ENCODE measurements at places on chromosomes 6 and 20.
A peak's percentile ranks its signal among the peaks of the same experiment; 100 is the strongest.

GRCh38 chr6:138215093-138215782 lies 3.1 kb downstream of the PBOV1 start:
- no peak for DNase-seq

DNA sequence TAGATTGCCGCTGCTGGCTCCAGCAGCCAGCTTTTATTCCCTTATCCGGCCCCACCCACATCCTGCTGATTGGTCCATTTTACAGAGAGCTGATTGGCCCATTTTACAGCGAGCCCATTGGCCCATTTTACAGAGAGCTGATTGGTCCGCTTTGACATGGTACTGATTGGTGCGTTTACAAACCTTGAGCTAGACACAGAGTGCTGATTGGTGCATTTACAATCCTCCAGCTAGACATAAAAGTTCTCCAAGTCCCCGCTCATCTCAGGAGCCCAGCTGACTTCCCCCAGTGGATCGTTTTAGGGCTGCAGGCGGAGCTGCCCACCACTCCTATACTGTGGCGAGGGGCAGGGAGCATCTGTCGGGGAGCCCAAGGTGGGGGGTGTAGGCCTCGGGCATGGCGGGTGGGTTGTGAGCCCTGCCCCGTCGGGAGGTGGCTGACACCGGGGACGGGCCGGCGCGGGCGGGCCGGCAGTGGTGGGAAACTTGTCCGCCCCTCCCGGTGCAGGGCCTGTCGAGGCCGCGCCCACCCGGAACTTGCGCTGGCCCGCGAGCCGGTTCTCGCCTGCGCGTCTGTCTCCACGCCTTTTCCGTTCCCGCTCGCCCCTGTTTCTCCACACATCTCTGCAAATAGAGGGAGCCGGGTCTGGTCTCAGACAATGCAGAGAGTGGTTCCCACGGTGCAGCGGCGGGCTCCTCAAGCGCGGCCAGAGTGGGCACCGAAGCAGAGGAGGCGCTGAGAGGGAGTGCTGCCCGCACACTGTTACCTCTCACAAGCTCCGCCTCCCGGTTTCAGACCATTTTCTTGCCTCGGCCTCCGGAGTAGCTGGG lies 86.1 kb upstream of the STMND1 start:
- no peak for DNase-seq

GRCh38 chr20:58071991-58072390 lies 156.5 kb downstream of the ANKRD60 start:
- no peak for DNase-seq

- no peak for DNase-seq
Observed at GRCh38 chr6:166612471-166612881, 14.6 kb downstream of the RPS6KA2 start.

DNA sequence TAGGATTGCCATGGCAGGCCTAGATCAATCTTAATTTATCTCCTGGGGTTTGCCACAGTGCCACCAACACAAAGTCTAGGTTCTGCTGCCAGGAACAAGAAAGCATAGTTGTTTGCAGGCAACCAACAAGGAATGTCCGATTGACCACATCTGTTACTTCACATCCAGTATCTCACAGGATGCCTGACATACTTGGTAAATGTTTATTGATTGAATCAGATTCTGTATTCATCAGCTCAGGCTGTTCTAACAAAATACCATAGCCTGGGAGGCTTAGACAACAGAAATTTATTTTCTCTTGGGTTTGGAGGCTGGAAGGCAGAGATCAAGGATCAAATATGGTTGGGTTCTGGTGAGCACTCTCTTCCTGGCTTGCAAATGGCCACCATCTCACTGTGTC lies 26.3 kb upstream of the MC3R start:
- DNase-seq, result peak; percentile 9

DNA sequence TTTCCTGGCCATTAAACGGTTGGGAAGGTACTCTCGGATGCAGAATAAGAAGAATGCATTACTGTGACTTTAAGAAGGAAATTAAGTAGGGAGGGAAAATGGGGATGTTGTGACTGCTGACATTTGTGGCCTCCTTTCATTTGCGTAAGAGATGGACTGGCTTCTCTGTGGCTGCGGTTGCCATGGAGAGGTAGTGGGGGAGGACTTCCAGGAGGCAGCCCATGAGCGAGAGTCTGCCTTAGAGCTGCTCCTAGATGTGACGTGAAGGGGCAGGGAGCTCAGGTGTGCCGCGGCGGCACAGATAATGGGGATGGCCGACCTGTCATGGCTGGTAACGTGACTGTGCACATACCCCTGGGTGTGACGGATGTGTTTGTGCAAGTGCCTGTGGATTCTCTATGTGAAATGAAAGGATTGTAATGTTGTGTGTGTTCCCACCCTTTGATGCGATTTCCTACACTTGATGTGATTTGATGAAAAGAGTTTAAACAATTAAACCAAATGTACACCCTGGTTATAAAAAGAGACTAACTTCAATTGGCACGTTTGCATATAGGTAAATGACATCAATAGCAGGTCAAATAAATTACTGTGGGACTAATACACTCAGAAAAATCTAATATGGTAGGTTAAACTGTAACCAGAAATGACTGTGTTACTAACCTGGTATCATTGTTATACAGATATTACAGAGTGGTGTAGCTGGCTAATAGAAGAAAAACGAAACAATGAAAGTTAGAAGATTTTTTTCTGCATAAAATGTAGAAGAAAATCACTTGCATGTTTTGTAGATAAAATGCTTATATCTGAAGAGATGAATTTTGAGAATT lies 48.9 kb downstream of the HIVEP1 start:
- DNase-seq, result no peak

DNA sequence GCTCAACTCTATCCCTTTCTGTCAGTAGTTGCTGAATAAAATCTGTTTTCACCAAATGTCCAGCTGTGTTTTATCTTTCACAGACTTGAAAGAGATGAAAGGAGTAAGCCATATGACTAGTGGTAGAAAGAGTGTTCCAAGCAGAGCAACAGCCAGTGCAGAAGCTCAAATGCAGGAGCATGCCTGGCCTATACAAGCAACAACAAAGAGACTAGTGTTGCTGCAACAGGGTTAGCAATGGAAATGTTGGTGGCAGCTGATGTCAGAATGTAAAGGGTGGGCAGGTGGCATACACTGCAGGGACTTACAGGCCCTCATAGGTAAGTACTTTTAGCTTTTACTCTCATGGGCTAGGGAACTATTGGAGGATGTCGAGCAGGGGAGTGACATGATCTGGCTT lies 5.2 kb upstream of the HINT3 start:
- DNase-seq, result no peak

DNA sequence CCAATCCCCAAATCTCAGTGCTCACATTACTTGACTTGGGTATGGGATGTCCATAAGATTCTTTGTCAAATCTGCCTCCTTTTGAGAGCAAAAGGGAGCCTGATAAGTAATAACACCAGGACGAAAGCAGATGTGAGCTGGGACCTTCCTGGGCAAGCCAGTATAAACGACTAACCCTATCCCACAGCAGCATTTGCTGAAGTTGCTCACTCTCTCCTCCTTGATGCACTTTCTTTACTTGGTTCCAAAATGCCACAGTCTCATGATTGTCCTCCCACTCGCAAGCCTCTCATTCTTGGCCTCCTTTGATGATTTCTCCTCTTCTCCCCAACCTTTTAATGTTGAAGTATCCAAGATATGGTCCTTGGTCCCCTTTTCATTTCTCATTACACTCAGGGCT lies 44.7 kb upstream of the TAGAP start:
- no peak for DNase-seq

DNA sequence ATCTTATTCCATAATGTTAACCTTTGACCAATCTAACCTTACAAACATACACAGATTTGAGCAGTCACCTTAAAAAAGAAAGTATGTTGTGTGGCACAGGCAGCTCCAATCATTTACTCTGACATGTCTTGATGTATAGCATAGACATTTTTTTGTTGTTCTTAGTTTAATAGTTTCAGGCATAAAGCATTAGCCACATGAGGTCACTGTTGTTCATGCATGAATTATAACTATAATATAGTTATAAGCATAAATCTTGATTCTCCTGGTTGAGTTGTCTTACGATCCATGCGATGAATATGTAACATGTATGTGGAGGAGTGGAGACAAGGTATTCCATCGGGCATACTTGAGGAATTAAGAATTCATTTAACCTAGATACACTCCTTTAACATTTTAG lies 26.1 kb upstream of the NKAIN2 start:
- DNase-seq, result no peak

DNA sequence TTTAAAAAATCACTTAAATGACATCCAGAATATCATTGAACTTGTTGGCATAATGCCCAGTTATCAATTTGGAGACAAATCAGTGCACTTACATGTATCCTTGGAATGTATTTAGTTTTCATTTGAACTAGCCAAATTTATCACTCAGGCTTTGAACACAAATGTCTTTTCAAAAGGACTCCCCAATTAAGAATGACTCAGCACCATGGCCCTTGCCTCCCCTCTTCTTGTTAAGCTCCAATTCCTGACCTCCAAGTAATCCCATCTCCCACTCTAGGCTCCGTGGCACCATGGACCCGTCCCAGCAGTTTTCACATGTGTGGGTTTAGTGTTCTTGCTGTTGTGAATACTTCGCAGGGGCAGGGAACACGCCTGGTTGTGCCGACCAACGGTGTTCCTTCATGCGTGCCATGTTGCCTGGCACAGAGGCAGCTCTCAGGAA lies 2.7 kb downstream of the AKAP12 start:
- DNase-seq, result no peak

DNA sequence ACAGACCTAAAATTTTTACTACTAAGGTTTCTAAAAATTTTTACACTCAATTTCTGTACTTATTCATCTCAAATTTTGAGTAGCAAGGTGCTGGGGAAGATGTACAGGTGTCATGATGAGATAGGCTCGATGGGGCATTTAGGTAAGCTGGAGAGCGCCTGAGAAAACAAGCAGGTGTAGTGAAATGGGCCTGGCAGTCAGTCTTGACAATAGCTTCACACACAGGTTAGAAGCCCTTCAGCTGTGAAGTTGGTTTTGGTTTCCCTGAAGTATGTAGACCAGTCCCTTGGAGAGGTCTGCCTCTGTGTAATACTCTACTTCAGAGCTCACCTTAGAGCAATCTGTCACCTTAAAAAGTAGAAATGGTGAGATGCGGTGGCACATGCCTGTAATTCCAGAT lies 144.0 kb upstream of the SCGN start:
- DNase-seq, result no peak

DNA sequence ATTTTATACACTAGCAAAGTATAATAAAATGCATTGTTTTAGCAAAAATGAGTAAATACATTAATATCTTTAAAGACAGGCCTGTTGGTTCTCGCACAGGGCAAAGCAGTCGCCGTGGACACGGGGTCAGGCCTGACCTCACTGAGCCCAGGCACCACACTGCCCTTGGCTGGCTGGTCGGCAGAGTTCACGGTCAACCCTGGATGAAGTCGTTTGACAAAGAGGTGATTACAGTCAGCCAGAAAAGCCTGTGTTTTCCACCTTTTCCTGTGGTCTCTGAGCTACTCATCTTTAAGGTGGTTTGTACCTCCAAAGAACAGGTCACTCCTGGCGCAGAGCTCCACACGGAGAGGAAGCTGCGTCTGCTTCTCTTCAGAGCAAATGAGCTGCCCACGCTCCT lies 191.5 kb downstream of the DLL1 start:
- no peak for DNase-seq

DNA sequence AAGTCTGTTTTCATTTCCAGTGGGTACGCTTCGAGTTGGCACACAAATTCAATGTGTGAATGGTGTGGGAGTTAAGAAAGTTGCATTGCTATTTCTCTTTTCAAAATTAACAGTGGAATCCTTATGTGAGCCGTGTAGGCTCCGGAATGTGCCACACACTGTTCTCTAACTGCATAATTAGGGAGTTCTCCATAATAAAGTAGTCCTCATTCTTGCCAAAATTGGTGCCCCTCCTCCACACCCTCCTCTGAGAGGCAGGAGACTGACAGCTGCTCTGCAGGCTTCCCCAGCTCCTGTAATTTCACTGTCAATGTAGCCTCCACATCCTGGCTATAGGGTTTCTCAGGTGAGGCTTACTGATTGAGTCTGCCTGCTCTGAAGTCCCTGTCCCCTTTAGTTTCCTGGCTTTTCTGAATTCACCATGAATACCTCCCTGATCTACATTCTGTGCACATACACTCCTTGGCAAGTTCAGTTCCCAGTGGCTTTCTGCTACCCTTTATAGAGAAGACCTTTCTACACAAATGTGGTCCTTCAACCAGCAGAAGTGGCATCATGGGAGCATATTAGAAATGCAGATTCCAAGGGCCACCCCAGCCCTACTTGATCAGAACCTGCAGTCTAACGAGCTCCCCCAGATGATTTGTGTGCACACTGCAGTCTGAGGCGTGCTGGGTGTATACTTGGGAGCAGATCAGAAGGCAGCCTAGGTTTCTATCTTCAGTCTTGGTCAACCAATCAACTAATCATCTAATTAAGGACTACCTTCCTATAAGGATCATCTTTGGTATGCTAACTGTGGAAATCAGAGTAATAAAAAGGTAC lies 19.9 kb upstream of the CCN6 start:
- no peak for DNase-seq

DNA sequence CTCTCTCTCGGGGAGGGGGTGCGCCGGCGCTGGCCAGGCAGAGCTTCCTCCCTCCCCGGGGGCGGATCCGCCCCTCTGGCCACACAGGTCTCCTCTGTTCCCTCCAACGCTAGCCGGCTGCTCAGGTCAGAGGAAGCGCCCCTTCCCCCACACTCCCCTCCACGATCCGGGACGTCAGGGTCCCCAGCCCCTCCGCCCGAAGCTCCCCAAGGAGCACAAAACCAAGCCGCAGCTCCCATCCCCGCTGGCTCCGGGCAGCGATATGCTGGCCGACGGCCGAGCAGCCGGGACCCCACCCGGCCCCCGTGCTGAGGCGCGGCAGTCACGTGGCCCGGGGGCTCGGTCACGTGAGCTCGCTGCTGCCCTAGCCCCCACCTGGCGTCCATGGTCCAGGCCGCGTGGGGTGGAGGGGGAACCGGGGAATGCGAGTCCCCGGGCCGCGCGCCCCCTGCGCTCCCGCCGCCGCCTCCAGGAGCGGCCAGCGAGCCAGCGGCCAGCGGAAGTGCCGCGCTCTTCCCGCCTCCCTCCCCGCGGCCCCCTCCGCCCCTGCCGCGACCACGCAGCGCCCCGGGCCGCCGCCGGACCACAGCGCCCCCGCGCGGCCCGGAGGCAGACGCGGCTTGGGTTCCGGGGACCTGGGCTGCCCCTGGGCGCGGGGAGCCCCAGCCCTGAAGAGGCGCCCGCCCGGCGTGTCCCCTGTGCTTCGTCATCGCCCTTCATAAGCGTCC lies at the start of gene SLC35B2:
TSS of gene SLC35B2 (minus strand) at position 504 of the 728 bp plus-strand sequence. CDS start at position 386, 118 bp downstream.
- no peak for DNase-seq

- DNase-seq, result no peak
Observed at GRCh38 chr6:118370722-118371121, 177.4 kb upstream of the PLN start.

DNA sequence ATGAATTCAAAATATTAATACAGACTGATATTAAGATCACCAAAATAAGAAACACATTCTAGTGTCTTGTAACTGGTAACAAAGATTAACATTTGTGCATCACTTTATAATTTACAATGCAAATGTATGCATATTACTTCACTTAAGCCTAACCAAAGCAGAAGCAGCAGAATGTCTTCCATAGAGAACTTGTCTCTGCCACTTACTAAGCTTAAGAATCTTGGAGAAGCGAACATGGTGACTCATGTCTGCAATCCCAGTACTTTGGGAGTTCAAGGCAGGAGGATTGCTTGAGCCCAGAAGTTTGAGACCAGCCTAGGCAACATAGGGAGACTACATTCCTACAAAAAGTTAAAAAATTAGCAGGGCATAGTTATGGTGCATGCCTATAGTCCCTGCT lies 18.8 kb downstream of the AK9 start:
- no peak for DNase-seq
